ENCODE measurements at places on chromosomes 1 and 21. TPM values are rescaled to one million over a fixed set of nuclear protein-coding genes. Genes with fewer than 3 reads are reported as not detected.

The TRIM63 gene
- total RNA-seq: 212 TPM

The PRDX6 gene
- total RNA-seq: 518 TPM

The MAN1C1 gene
- total RNA-seq: 19.5 TPM

The RCAN3 gene
- 5.9 TPM for total RNA-seq

The SLAMF9 gene
- not detected for total RNA-seq

The CLCNKB gene
- total RNA-seq: 2.2 TPM

The RGL1 gene
- total RNA-seq: 18.9 TPM

DNA sequence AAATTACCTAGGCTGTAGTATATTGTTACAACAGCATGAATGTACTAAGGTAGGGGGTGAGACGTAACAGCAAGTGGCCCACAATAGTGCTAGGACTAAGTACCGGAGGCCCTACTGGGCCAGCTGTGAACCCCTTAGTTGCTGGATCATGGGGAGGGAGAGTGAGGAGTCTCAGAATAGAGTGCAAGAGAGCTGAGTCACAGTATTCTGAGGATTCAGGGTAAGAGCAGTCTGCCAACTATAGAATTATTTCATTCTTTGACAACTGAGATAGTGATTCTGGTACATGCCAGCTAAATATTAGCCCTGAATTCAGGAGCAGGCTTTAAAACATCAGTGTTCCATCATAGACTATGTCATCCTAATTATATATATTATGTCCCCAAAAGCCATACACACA lies 218.7 kb downstream of the TM2D1 start:
- no peak for DNase-seq

GRCh38 chr21:41188486-41189149 lies 20.7 kb downstream of the BACE2 start:
- DNase-seq: no peak

GRCh38 chr1:9495854-9496374 lies 43.4 kb upstream of the SLC25A33 start:
- no peak for DNase-seq

DNA sequence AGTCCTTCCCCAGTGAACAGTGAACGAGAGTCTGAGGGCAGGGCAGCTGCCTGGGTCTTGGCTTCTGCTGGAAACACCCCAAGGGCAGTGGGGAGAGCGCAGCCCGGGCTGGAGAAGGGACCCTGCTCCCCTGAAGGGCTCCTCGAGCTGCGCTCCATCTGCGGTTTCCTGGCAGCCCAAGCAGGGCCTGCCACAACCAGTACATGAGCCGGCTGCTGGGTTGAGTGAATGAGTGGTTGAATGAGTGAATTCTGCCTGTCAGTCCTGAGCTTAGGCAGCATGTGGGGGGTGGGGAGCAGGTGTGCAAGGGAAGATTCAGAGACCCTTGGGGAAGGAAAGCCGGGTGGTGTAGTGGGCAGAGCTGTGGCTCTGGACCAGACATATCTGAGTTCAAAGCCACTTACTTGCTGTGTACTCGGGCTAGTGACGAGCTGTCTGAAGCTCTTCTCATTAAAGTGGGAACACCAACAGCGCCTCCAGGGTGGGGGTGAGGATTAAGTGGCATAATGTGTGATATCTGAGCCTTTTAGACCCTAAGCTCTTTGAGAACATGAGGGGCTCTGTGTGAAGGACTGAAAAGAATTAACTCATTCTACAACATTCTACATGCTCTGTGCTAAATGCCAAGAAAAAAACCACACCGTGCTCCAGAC lies 3.7 kb downstream of the OPRD1 start:
- DNase-seq: no peak

DNA sequence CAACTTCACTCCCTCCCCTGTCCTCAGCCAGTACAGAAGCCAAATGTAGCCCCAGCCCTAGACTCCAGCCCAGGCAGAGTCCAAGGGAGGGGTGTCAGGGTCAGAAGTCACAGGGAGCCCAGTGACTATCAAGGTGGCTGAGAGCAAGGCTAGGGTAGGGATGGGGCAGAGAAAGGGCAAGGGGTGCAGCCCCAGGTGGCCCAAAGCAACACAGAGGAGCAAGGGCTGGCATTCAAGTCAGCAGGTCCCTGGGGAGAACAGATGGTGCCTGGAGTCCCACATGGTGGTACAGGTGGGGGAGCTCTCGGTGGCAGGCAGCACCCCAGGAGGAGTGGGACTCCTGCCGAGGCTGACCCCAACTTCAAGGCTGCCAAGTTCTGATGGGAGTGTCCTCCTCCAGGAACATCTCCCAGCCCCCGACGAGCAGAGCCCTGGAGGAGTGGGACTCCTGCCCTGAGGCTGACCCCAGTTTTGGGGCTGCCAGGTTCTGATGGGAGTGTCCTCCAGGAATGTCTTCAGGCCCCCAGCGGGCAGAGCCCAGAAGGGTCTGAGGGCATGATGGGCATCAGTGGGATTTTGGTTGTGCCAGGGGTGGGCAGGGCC lies 3.7 kb upstream of the DVL1 start:
- DNase-seq: peak; percentile 57

DNA sequence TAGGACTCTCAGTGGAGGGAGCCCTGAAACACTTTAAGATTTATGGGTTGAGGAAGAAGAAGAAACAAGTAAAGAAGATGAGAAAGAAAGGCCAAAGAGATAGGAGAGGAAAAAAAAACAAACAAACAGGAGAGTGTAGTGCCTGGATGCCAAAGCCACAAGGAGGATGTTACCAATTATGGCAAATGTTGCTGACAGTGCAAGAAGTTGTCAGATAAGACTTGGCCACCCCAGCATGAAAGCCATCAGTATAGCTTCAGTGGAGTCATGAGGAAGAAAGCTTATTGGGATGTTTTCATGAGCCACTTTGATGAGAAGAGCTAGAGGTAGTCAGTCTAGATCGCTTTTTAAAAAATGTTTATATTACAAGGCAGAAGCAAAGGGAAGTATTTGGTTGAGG lies 380.2 kb upstream of the ADGRL4 start:
- no peak for DNase-seq

- no peak for DNase-seq
Measured at GRCh38 chr1:68057564-68057963, 7.1 kb upstream of the DIRAS3 start.

DNA sequence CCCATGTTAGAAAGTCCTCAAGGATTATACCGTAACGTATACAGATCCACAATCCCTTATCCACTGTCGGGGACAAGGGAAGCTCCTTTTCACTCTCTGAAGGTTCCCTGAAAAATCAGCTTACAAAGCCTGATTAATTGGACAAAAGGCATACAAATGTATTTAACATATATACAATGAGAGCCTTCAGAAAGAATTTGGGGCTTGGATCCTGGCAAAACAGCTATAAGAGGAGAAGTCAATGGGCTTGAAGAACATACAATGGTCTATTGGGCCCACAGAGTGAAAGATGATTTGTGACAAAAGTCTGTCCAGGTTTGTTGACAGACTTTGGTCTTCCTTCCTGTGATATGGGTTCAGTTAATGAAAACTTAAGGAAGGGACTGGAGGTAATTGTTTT lies 10.7 kb downstream of the TACSTD2 start:
- no peak for DNase-seq

DNA sequence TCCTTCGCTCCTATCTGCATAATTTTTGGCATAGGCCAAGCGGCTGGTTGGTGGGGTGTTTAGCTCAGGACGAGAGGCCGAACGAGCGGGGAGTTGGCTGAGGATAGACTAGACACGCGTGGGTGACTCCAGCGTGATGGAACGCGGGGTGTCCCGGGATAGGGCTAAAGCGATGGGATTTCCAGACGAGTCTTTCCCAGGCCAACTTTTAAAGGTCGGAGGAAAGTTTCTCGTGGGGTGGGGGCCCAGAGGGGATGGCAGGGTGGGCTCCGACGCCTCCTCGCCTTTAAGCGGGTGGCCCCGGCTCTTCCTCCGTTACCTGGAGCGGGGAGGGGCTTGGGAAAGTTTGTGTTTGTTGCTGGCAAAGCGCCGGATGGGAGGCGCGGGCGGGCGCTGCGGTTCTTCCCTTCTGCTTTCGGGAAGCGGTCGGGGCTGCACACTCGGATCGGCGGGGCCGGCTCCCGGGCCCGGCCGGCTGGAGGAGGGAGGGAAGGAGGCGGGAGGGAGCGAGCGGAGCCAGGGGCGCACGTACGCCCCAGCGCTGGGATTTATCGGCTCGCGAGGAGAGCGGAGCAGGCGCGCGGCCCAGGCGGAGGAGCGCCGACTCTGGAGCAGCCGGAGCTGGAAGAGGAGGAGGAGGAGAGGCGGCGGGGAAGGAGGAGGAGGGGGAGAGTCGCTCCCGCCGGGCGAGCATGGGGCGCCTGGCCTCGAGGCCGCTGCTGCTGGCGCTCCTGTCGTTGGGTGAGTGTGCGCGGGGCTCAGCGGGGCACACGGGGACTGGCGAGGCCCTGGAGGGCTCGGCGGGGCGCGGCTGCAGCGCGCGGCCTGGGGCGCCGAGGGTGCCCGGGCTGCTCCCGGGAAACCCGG lies at the start of gene PTGFRN:
Gene PTGFRN (plus strand): TSS at position 405 of the 867 bp plus-strand sequence. CDS start 288 bp downstream, at position 693.
- DNase-seq: peak; percentile 83

DNA sequence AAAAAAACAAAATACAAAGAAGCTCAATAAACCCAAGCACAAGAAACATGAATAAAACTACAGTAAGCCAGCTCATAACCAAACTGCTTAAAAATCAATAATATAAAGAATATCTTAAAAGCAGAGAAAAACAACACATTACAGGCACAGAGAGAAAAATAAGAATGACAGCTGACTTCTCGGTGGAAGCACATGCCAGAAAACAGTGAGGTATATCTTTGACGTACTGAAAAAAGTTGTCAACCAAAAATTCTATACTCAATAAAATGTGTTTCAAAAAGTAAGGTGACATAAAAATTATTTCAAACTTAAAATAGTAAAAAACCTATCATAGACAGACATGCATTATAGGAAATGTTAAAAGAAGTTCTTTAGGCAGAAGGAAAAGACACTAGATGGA lies 33.3 kb downstream of the ZZZ3 start:
- DNase-seq: no peak

DNA sequence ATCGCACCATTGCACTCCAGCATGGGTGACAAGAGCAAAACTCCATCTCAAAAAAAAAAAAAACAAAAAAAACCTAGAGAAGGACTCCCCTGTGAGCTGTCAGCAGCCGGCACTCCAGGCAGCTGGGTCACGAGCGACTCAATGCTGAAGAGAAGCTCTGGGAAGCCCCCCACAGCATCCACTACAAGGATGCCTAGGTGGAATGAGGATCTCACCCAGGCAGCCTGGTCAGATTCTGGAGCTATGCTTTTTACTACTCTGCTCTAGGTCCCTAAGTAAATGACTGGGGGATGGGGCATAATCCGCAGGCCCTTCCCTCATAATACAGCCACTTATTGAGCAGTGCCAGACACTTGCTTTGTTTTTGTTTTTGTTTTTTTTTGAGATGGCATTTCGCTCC lies 6.6 kb downstream of the BMP8B start:
- DNase-seq: no peak

- DNase-seq: no peak
Measured at GRCh38 chr1:202293569-202293968, 48.2 kb downstream of the UBE2T start.

- no peak for DNase-seq
Measured at GRCh38 chr1:115134850-115135480, 45.7 kb upstream of the TSPAN2 start.

DNA sequence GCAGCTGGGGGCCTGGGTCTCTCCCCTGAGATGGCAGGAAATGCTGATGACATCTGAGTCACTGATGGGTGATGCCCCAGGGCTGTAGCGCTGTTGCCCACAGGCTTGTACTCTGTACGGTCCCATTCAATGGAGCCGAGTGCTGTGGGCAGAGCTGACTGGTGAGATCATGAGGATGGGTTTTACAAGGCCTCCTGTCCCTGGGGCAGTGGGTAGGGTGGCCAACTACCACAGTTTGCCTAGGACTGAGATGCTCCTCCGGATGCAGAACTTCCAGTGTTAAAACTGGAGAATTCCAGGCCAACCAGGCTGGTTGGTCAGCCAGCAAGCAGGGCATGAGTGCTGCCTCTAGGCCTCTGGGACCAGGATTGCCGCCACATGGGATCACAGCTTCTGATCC lies 9.2 kb downstream of the PHLDA3 start:
- DNase-seq: no peak

- no peak for DNase-seq
Measured at GRCh38 chr1:199122532-199123311, 483.9 kb downstream of the PTPRC start.

- DNase-seq: no peak
Measured at GRCh38 chr1:85707267-85707989, 805 bp downstream of the ZNHIT6 start.

DNA sequence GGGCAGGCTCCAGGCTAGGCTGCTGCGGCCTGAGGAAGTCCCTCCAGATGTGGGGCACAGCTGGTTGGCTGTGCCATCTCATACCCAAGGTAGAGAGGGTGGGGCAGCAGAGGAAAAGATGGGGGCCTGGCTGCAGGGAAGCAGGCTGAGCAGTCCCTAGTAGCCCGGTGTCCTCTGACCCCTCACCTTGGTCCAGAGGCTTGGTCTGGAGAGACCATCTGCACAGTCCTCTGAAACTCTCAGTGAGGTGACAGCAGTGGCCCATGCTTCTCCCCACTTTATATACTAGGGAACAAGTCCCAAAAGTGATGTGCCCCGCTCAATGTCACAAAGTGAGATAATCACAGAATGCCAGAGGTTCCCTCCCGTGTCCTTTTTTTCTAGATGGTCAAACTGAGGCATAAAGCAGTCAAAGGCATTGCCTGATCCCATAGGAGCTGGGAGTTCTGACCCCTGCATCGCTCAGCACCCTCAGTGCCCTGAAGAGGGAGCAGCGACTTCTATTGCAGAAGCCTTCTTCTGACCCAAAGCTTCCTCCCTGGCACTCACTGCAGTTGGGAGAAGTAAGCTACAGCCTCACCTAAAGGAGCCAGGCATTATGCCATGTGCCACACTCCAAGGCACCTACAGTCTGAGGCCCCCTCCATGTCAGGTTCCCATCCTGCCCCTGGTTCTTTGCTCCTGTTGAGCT lies 45.5 kb downstream of the TRABD2B start:
- no peak for DNase-seq

GRCh38 chr1:7558921-7559869 lies 211.9 kb upstream of the VAMP3 start:
- peak; percentile 49 for DNase-seq

DNA sequence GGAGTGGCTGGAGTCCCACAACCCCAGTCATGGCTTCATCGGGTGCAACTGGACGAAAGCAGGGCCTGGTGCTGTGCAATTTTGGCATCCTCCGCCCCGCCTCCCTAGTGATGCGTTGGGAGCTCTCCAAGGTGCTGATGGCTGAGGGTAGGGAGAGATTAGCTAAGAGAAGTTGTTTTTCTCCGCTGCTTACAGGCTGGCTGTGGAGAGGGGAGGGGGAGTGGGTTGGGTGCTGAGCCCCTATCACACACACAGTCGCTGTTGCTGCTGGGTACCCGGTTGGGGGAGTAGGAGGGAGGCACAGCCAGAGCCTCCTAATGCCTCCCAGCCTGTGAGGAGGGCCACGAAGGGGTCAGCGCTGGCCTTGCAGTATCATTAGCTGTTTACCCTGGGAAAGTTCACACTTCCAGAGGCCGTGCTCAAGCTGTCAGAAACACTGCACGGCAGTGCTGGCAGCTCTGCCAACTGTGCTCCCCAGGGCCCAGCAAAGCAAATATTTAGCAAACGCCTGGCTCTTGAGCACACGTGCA lies 110.0 kb downstream of the GRIK3 start:
- DNase-seq: peak; percentile 73

All from Right ventricle myocardium inferior (tissue), 1 donor.